ENCODE measurements at places on chromosomes 16 and 17.

GRCh38 chr16:27318392-27319256 lies 4.8 kb downstream of the IL4R start:
- H3K4me1 ChIP-seq: peaks cover 92% of the 10 kb centered on the region
- DNase-seq: peak; percentile 90
- no peaks in the 10 kb centered on the region for H3K27me3 ChIP-seq
- peak overlapping the region; percentile 100 for H3K27ac ChIP-seq
- H3K4me3 ChIP-seq: peak overlapping the region; percentile 95

- no peaks in the 10 kb centered on the region for H3K36me3 ChIP-seq
- no peaks in the 10 kb centered on the region for H3K27me3 ChIP-seq
- H3K4me1 ChIP-seq: peaks cover 52% of the 10 kb centered on the region
- peak overlapping the region; percentile 66 for H3K4me3 ChIP-seq
- DNase-seq: peak; percentile 46
Observed at GRCh38 chr17:3965118-3965800, 1.0 kb upstream of the ATP2A3 start.

GRCh38 chr17:64269687-64270649 lies 6.9 kb upstream of the TEX2 start:
- no peak overlapping the region for H3K27ac ChIP-seq
- H3K36me3 ChIP-seq: no peaks in the 10 kb centered on the region
- no peaks in the 10 kb centered on the region for H3K4me1 ChIP-seq
- H3K27me3 ChIP-seq: no peaks in the 10 kb centered on the region
- no peak overlapping the region for H3K4me3 ChIP-seq

DNA sequence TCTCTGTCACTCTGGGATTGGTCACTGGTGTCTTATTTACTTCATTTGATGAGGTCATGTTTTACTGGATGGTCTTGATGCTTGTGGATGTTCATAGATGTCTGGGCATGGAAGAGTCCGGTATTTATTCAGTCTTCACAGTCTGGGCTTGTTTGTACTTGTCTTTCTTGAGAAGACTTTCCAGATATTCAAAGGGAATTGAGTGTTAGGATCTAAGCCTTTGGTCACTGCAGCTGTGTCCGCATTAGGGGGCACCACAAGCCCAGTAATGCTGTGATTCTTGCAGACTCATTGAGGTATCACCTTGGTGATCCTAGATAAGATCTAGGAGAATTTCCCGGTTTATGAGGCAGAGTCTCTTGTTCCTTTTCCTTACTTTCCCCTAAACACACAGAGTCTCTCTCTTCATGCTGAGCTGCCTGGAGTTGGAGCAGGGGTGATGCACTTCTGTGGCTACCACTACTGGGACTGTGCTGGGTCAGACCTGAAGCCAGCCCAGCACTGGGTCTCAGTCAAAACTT lies 214.7 kb downstream of the SPECC1 start:
- no peaks in the 10 kb centered on the region for H3K36me3 ChIP-seq
- H3K27me3 ChIP-seq: no peaks in the 10 kb centered on the region
- H3K4me1 ChIP-seq: no peaks in the 10 kb centered on the region
- no peak overlapping the region for H3K4me3 ChIP-seq

GRCh38 chr17:54919425-54919824 lies 18.8 kb downstream of the TOM1L1 start:
- no peak overlapping the region for H3K27ac ChIP-seq
- peaks cover 34% of the 10 kb centered on the region for H3K36me3 ChIP-seq
- H3K4me3 ChIP-seq: no peak overlapping the region
- no peak for DNase-seq

DNA sequence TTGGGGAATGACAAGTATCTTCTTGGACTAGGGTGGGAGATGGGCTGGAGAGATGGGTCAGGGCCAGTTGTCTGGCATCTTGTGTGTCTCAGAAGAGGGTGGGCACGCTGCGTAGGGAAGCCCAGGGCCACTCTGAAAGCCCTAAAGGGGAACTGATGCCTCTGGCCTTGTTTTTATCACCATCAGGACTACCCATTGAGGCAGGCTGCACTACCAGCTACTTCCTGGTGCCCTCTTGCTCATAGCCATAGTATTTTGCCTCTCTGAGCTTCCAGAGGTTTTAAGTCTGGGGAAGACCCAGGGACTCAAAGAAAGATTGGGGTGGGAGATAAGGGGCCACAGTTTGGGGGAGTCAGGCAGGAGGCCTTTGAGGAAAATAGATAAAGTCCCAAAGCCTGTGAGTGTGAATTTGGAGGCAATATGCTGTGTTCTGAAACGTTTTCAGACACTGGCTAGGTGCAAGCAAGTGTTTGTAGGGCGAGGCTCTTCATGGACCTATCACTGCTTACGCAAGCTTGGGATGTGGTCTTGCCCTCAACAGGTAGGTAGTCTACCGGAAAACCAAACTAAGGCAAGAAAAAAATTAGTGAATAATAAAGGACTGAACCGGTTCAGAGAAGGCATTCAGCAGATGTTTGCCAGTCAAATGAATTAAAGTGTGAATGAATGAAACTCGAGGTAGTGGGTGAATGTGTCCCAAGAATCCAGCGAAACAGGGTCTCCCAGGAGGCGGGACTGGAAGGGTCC lies 688 bp upstream of the ITGB3 start:
- peaks cover 5% of the 10 kb centered on the region for H3K4me1 ChIP-seq
- no peak for DNase-seq
- peak overlapping the region; percentile 55 for H3K4me3 ChIP-seq
- H3K27me3 ChIP-seq: peaks cover 59% of the 10 kb centered on the region
- peak overlapping the region; percentile 59 for H3K27ac ChIP-seq

DNA sequence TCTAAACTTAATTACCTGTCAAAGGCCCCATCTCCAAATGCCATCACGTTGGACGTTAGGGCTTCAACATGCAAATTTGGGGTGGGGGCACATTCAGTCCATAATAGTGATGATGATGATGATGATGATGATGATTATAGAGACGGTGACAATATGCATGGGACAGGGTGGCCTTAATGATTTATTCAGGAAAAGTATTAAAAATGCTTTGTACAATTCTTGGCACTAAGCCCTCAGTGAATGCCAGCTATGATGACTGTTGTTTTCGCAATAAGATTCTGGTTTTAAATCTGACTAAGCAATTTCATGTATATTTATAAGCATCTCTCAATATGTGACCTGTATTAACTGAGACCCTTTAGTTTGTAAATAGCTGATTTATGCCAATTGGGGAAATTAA lies 106.3 kb downstream of the C16orf95 start:
- H3K36me3 ChIP-seq: no peaks in the 10 kb centered on the region
- no peak for DNase-seq
- no peaks in the 10 kb centered on the region for H3K4me1 ChIP-seq

- H3K4me3 ChIP-seq: no peak within 1 kb of the TSS
- H3K27ac ChIP-seq: no peak within 1 kb of the TSS
- peaks cover 15% of the 10 kb centered on the region for H3K4me1 ChIP-seq
- H3K27me3 ChIP-seq: peaks cover 45% of the 10 kb centered on the region
Observed at GRCh38 chr17:74367206-74367605, at the start of gene GPR142. GPR142 (plus strand) TSS chr17:74367506; CDS start chr17:74369541, 2,035 bp downstream.

GRCh38 chr16:73232555-73233328 lies 184.8 kb upstream of the ZFHX3 start:
- no peaks in the 10 kb centered on the region for H3K36me3 ChIP-seq
- no peak overlapping the region for H3K4me3 ChIP-seq
- H3K4me1 ChIP-seq: no peaks in the 10 kb centered on the region
- no peak overlapping the region for H3K27ac ChIP-seq
- H3K27me3 ChIP-seq: no peaks in the 10 kb centered on the region
- peak; percentile 83 for DNase-seq

GRCh38 chr17:50634224-50634914 lies at the start of gene ABCC3:
ABCC3 (plus strand) TSS chr17:50634881; CDS start chr17:50634937, 56 bp downstream.
- peaks cover 58% of the 10 kb centered on the region for H3K4me1 ChIP-seq
- peak within 1 kb of the TSS; percentile 66 for H3K27ac ChIP-seq
- peak; percentile 76 for DNase-seq
- peak within 1 kb of the TSS; percentile 68 for H3K4me3 ChIP-seq
- peaks cover 67% of the 10 kb centered on the region for H3K27me3 ChIP-seq
- H3K36me3 ChIP-seq: no peaks in the 10 kb centered on the region

DNA sequence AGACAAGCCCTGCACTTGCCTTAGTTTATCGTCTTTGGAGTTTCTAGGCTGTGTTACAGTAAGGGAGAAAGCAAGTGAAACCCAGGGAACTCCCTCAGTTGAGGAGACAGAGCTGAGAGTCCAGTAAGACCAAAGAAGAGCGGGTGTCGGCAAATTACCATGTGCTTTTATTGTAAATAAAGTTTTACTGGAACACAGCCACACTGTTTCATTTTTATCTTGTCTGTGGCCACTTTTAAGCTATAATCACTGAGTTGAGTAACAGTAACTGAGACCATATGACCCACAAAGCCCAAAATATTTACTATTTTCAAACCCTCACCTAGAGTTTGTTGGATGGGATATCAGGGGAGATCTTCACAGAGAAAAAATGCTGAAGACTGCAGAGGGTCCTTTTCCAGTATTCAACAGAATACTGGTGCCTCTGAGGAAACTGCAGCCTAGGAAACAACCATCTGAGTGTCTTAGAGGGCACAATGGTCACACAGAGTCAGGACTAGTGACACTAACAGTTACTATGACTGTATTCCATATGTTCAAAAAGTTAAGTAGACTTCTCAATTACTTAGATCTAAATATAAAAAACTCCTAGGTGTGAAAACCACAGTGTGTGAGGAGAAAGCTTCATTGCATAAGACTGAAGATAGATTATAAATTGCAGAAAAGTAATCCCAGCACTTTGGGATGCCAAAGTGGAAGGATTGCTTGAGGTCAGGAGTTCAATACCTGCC lies 351.1 kb upstream of the TBX2 start:
- no peak overlapping the region for H3K4me3 ChIP-seq
- H3K4me1 ChIP-seq: no peaks in the 10 kb centered on the region
- H3K27ac ChIP-seq: no peak overlapping the region
- no peak for DNase-seq
- H3K27me3 ChIP-seq: no peaks in the 10 kb centered on the region
- H3K36me3 ChIP-seq: no peaks in the 10 kb centered on the region

DNA sequence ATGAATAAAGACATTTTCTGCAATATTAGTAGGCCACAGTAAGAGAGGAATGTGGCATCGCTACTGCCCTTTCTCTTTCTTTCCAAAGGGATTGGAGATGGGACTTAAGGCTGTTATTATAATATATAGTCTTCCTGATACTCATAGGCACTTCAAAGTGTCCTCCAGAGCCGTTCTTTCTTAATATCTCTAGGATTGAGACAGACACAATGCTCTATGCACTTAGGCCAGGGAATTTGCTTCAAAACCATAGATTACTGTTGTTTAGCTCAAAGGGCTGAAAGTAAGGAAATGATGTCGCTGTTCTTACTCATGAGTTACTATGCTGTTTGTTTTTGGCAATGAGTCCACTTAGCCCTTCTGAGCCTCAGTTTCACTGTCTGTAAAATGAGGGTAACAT lies 590.5 kb downstream of the CDH11 start:
- no peak overlapping the region for H3K4me3 ChIP-seq
- no peaks in the 10 kb centered on the region for H3K27me3 ChIP-seq
- no peak for DNase-seq
- H3K36me3 ChIP-seq: no peaks in the 10 kb centered on the region

- H3K27me3 ChIP-seq: no peaks in the 10 kb centered on the region
- H3K4me3 ChIP-seq: no peak overlapping the region
- H3K27ac ChIP-seq: no peak overlapping the region
- H3K4me1 ChIP-seq: peaks cover 59% of the 10 kb centered on the region
Observed at GRCh38 chr16:337437-337836, 15.1 kb downstream of the AXIN1 start.

DNA sequence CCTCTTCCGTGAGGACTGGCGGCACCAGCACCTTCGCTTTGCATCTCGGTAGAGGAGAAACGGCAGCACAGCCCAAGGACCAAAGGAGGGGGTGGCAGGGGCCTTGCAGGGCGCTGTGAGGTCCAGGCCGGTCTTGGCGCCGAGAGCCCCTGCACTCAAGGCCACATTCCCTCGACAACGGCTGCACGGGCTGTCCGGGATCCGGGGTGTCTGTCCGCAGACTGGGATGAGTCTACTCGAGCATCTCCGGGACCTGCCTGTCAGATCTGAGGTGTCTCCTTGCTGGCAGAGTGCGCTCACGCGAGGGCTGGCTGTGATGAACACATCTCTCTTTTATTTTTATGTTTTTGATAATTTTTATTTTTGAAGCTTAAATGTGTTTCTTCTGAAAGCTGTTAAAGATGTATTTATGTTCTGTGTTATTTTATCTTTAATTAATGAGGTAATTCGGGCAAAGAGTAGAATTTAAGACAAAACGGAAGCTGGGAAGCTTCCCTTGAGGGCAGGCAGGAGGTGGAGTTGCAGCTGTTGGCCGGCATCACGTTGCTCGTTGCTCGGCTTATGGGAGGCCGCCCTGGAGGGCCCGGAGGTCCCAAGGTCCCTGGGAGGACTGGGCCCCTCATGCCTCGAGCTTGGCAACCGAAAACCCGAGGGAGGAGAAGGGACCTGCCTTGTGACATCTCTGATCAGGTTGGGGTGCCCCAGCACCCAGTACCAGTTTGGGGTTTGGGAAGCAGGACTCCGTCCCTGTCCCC lies 4.3 kb downstream of the SOX8 start:
- no peaks in the 10 kb centered on the region for H3K36me3 ChIP-seq
- no peak overlapping the region for H3K27ac ChIP-seq
- H3K4me3 ChIP-seq: no peak overlapping the region

- H3K4me3 ChIP-seq: no peak overlapping the region
- no peaks in the 10 kb centered on the region for H3K27me3 ChIP-seq
- no peaks in the 10 kb centered on the region for H3K36me3 ChIP-seq
- DNase-seq: peak; percentile 57
- peaks cover 32% of the 10 kb centered on the region for H3K4me1 ChIP-seq
Observed at GRCh38 chr16:73170612-73171038, 122.7 kb upstream of the ZFHX3 start.

- DNase-seq: no peak
- H3K27ac ChIP-seq: no peak overlapping the region
- H3K4me1 ChIP-seq: peaks cover 12% of the 10 kb centered on the region
Observed at GRCh38 chr16:85421338-85422195, 191.6 kb upstream of the GSE1 start.

GRCh38 chr17:33192951-33193911 lies 99.9 kb downstream of the ASIC2 start:
- peaks cover 3% of the 10 kb centered on the region for H3K27me3 ChIP-seq
- DNase-seq: no peak
- no peak overlapping the region for H3K4me3 ChIP-seq
- no peaks in the 10 kb centered on the region for H3K36me3 ChIP-seq

DNA sequence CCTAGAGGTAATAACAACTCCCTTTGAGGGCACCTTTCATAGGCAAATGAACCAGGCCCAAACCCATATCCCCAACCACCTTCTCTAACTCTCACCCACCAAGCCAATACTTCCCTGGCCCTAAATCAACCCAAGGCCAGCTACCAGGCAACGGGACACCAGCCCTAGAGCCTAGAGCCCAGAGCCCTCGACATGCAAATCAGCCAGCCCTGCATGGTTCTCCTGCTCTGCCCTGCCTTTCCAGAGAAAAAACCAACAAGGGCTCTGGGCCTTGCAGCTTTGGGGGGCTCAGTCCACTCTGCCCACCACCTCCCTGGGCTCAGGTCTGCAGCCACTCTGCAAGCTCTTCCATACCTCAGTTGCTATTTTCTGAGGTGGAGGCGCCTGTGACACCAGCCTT lies 55.0 kb downstream of the PITPNM3 start:
- H3K27ac ChIP-seq: no peak overlapping the region
- no peak for DNase-seq
- no peak overlapping the region for H3K4me3 ChIP-seq
